Stimulated activated CD8-positive, alpha-beta memory T cell treated with anti-CD3 and anti-CD28 coated beads, Interleukin-15, amount 100 ng/mL, for 48 hours (primary cell): ENCODE measurements at places on chromosomes 16 and 17.
A peak's percentile ranks its signal among the peaks of the same experiment; 100 is the strongest.

GRCh38 chr17:50459756-50460155, 8.9 kb downstream of the CHAD start:
- no peak for DNase-seq

GRCh38 chr17:65029605-65030336, 26.8 kb downstream of the GNA13 start:
- no peak for DNase-seq

- DNase-seq: no peak
These were observed 25.4 kb upstream of the WSB1 start for GRCh38 chr17:27268394-27269085.

DNA sequence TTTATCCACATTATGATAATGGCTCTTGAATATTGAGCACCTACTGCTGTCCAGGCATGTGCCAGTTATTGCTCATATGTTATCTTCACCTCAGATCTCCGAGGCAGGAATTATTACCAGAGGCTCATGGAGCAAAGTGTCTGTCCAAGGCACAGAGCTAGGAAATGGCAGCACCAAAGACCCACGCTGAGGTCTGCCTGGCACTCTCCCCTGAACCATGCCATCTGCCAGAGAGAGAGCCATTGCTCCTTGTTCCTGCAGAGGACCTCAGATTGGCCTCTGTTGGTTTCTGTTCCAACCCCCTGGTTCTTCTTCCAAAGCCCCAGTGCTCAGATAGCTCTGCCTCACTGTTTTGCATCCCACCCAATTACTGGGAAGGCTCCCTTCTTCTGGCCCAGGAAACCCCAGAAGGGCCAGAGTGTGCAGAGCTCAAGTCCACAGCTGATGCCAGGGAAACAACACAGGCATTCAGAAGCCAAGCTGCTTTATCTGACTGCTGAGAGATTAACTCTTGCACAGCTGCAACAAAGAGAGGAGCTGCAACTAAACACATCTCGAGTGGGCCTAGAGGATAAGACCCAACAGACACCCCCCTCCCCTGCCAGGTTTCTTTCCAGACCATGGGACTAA, 5.9 kb downstream of the ASIC2 start:
- DNase-seq: no peak

DNA sequence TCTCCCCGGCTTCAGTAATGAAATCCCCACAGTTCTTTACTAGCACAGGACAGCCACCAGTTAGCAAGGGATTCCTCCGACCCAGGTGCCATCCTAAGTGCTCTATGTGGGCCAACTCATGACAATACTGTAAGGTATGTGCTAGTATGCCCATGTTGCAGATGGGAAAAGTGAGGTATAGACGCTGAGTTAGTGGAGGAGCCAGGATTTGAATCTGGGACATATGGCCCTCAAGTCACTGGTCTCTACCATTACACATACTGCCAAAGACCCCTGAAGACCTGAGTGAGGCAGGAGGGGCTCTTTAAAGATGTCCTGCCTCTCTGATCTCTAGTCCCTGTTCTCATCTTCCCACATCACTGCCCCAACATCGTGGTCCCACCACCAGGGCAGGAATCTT, 36.2 kb upstream of the MRPS23 start:
- DNase-seq: no peak

DNA sequence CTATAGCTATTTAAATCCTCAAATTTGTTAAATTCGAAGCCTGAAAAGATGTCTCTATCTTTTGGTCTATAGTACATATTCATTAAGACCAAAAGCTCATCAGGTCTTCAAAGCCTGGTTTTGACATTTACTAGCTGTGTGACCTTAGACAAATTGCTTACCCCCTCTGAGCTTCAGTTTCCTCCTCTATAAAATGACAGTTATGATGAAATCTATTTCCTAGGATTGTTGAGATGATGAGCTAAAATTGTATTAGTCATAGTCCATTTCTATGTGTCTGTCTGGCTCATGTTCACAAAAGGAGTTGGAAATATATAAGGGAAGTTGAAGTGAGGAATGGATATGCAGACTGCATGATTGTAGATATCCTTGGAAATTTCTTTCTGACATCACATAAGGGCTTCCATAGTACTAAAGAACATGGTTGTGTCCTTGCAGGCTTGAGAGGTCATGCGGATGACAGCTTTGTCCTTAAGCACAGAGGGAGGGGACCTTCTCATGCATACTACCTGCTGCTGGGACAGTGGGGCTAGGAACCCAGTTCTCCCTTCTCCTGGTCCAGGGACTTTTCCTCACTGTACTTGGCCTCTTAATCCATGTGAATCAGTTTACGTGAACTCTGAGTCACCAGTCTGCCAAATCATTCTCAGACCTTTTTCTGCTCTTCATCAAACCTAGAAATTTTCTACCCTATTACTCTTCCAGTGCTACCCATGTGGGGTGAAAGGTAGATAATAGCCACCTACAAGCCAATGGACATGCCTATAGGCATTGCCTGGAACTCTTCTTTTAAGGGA, 487.5 kb upstream of the SALL1 start:
- DNase-seq: no peak

GRCh38 chr17:35799942-35800341, 4.5 kb upstream of the MMP28 start:
- DNase-seq: no peak

DNA sequence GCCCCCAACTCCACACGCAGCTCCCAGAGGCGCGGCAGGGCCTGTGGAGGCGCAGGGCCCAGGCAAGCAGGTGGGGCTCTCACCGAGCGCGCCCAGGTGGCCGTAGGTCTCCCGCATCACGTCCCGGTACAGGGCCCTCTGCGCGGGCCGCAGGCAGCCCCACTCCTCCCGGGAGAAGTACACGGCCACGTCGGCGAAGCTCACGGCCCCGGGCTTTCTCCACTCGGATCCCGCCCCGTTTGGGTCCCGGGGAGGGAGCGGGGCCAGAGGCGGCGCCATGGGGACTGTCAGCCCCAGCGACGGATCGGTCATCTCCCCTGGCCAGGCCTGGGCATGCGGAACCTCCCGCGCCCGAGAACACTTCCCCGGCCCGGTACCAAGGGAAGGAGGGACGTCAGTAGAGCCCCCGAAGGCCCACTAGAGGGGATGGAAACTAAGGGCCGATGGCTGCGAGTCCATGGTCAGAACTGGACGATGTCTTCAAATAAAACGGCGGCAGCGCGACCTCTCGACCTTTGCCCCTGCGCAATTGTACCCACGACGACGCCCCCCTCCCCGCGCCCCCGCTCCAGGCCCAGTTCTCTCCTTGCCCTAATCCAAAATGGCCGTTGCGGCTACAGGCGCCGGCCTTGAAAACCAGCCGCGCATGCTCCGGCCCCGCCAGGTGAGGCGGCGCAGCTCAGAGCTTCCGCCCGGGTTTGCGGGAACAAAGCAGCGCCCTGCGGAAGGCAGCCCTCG, at the start of gene ZNF747:
Gene ZNF747, minus strand, starts transcription at position 491 of the 738 bp plus-strand sequence. Its CDS starts 179 bp downstream, at position 312.
- peak; percentile 87 for DNase-seq

DNA sequence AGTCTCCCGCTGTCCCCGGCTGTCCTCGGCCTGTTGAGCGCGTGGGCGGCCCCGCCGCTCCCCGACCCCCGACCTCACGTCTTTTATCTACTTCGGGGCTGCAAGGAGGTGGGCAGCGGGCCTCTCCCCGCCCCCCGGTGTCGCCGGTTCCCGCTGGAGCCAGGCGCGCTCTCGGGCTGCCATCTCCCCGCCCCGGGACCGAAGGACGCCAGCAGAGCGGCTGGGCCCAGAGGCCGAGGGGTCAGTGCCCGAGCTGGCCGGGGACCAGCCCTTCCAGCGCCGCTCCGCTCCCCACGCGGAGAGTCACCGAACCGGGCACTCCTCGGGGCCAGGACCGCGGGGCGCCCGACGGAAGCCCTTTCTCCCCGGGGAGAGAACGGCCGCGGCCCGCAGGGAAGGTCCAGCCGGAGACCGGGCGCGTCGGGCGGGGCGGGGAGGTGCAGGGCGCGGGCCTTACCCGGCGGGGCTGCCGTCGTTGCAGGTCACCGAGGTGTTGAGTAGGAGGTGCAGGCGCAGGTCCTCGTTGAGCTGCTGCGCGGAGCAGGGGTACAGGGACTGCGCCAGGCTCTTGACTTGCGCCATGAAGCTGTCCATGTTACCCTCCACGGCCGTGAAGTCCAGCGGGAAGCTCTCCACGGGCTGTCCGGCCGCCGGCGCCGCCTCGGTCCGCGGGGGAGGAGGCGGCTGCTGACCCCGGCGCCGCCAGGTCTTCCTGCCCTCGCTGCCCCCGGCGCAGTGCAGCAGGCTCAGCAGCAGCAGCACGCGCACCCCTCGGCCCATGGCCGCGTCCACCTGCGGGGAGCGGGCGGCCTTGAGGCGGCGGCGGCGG, 643 bp downstream of the NOTUM start:
- DNase-seq: no peak

DNA sequence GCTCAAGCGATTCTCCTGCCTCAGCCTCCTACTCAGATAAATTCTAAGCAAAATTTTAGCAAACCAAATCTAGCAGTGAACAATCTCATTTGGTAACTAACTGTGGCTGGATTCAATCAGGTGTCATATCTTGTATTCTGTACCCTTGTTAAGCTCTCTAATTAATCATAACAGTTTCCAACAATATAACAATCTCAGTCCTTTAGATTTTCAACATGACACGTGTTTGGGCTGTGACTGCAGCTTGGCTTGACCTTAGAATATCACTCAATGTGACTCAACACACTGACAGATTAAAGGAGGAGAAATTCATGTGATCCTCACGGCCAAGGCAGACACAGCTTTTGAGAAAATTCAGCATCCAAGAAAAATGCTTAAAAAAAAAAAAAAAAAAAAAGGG, 133.6 kb downstream of the BANP start:
- no peak for DNase-seq

GRCh38 chr17:39069114-39069756, 82.2 kb downstream of the PLXDC1 start:
- no peak for DNase-seq

DNA sequence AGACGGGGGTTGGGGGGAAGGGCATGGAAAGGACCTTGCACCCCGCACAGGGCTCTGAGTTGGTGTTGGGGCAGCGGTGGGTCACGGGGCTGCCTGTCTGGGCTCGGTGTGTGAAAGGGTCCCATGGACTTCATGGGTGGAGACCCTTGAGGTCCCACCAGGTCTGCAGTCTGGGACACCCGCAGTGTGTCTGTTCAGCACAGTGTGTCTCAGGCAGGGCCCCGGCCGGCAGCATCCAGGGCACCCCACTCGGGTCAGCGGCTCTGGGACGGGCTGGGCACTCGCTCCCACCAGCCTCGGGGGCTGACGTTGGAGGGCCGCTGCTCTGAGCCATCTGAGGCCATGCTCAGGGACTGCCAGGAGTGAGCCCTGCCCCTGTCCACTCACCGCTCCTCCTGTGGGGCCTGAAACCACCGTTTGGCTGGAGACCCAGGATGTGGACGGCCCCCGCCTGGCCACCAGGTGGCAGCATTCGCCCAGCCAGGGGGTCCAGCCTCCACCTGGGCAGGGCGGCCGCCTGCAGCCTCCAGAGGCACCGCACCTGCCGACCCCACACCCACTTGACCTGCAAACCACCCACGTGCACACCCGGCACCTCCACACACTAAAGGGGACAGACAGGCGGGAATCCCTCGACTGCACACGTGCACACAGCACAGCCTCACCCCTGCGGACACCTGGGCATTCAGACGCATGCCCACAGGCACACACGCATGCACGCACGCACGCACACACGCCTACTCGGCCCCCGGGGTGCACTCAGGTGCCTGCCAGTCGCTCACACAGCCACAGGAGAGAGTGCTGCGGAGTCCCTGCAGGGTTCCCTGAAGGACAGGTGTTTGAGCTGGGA, 10.1 kb upstream of the ZFPM1 start:
- peak; percentile 53 for DNase-seq

- DNase-seq: no peak
These were observed 17.3 kb downstream of the TAC4 start for GRCh38 chr17:49830605-49831004.

- no peak for DNase-seq
These were observed 478.4 kb upstream of the GOT2 start for GRCh38 chr16:59212492-59213024.

- DNase-seq: no peak
These were observed 14.0 kb downstream of the EEF2K start for GRCh38 chr16:22220069-22220440.

GRCh38 chr16:54821731-54822130, 108.9 kb upstream of the IRX5 start:
- DNase-seq: no peak

DNA sequence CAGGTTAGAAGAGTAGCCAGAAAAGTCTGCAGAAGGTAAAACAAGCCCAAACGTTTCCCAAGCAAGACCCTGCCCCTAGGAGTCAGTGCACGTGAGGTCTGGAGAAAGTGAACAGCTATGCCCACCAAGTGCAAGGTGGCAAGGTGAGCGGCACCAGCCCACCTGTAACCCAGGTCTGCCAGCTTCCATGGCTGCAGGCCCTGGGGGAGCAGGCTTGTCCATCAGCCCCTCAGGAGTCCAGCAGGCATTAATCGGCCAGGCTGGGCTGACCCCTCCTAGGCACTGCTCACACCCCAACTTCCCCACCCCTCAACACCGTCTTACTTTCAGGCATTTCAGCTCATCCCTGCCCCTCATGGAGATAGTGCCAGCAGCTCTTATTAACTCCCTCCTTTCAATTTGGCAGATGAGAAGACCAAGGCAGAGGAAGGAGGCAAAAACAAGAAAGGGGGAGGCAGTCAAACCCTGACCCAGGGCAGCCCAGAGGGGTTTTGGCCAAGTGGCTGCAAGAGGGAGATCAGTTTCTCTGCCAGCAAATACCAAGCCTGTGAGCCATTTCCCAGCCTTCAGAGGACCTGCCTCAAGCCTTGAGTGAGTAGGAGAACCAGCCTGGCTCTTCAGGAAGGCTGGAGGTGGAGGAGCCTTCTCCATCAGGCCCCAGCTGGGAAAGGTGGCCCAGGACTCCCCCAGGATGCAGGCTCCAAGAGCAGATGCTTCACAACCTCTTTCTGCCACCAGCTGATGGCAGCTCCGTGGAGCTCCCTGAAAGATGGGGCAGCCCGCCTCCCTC, 14.7 kb downstream of the BEAN1 start:
- DNase-seq: no peak

- no peak for DNase-seq
These were observed 62.5 kb downstream of the WDR59 start for GRCh38 chr16:74922150-74923138.

DNA sequence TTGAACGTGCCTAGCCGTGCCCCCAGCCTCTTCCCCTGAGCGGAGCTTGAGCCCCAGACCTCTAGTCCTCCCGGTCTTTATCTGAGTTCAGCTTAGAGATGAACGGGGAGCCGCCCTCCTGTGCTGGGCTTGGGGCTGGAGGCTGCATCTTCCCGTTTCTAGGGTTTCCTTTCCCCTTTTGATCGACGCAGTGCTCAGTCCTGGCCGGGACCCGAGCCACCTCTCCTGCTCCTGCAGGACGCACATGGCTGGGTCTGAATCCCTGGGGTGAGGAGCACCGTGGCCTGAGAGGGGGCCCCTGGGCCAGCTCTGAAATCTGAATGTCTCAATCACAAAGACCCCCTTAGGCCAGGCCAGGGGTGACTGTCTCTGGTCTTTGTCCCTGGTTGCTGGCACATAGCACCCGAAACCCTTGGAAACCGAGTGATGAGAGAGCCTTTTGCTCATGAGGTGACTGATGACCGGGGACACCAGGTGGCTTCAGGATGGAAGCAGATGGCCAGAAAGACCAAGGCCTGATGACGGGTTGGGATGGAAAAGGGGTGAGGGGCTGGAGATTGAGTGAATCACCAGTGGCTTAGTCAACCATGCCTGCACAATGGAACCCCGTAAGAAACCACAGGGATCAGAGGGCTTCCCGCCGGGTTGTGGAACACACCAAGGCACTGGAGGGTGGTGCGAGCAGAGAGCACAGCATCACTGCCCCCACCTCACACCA, 724 bp downstream of the GAA start:
- no peak for DNase-seq
